ENCODE measurements at places on chromosomes 5 and 9. TPM values are rescaled to one million over a fixed set of nuclear protein-coding genes. Genes with fewer than 3 reads are reported as not detected.

DNA sequence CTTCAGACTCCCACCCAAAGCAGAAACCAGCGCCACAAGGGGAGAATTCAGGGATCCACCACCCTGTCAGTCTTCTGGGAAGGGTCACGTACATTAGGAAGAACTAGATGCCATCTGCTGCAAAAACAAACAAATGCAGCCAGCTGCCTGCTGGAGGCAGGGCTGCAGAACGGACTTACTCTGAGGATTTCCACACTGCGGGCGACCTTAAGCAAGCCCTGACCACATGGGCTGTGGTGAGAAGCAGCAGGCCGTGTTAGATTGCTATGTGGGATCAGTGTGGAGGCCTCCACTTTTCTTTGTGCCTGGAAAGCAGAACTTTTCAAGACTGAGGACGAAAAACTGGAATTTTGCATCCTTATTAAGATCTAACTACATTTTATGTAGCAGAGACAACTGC lies 13.4 kb upstream of the LTC4S start:
- DNase-seq, result no peak

MYMK gene
- not detected for polyA plus RNA-seq

DNA sequence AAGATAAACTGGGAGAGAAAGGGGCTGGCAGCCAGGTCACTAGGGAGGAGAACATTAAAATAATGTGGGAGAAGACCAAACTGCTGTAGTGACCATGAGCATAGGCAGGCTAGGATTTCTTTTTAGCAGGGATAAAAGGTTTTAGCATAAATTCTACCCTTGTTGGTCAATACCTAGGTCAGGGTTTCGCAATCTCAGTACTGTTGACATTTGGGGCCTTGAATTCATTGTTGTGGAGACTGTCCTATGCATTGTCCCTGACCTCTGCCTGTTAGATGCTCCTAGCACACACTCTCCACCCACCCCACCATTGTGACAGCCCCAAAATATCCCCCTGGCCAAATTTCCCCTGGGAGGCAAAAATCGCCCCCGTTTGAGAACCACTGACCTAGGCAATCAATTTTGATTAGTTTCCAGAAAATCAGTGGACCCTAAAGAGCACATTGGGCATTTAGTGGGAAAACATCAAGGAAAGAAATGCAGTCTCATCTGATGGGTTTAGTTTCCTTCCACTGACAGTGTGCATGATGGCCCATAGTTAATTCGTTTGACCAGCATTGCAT lies 181.4 kb downstream of the NTRK2 start:
- DNase-seq, result no peak

ZNF618 gene
- 5.4 TPM for polyA plus RNA-seq

DNA sequence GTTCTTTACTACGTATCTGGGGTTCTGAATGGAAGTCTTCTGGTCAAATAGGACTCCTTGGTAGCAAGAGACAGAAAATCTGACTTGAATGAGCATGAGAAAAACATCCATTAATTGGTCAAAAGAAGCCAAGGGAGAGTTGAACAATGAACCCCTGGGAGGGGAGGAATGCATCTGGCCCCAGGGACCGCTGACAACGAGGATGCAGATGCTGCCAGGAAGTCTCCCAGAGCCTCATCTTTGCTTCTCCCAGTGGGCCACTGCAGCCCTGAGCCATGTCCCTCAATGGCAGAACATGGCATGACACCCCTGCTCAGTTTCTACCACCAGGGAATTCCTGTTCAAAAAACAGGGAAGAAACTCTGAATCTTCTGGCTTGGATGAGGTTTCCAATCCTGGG lies 50.5 kb upstream of the ICE1 start:
- no peak for DNase-seq

DNA sequence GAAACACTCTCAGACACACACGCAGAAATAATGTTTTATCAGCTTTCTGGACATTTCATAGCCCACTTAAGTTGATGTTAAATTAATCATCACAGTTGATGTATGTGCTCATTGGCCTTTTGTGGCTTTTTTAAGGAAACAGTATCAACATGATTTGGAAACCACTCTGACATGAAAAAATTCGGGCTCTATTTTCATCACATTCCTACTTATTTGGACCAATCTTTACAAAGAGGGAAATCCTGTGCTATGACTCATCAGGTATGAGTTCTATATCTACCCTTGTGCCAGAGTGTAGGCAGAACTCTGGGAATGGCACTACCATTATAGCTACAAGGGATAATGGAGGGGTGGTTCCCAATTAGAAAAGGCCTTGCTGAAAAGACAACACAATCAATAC lies 388.4 kb upstream of the PTGER4 start:
- DNase-seq, result no peak

- no peak for DNase-seq
These were observed 49.1 kb upstream of the VPS13A start for GRCh38 chr9:77128125-77128789.

- DNase-seq, result no peak
These were observed 69.0 kb downstream of the ANKH start for GRCh38 chr5:14802541-14802940.

GRCh38 chr9:4207881-4208615 lies 91.8 kb downstream of the GLIS3 start:
- no peak for DNase-seq

DNA sequence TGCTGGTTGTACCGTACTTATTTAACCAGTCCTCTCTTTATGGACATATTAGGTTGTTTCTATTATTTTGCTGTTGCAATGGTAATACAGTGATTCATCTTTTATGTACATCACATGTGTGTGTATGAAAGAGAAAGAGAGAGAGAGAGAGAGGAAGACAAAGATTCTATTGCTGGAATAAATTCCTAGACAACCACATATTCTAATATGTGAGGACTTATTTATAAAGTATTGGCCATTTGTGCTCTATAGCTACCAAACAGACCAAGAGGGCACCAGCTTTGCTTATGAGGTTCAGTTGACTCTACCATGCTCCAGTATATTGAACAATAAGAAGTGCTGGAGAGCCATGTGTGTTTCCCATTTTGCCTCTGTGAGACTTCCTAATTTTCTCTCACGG lies 513.5 kb downstream of the DMAC1 start:
- DNase-seq, result no peak

DNA sequence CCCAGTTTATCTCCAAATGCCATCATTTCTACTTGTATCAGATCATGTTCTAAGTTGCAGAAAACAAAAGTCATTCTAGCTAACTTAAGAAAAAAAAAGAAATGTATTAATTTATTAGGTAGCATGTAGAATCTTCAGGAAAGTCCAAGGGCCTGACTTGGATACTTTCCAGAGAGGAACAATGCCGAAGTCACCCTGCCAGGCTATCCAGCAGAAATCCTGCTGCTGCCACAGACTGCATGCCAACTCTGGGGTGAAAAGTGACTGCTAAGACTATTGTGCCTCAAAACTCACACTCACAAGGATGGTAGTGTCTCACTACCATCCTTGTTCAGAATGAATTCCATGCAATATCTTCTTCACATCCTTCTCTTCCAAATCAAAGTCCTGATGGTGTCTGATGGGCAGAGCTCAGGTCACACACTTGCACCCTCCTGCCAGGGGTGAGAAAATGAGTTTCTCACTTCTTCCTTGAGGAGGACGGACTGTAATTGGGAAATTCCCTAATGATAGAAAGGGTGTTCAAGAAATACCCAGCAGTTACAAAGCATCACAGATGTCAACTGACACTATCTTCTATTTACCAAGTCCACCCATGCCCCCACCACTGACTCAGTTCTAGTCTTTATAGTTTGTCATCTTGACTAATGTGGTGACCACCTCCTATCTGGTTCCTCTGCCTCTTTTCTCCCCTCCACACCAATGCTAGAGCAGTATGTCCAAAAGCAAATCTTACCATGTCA lies 279.4 kb downstream of the CWC27 start:
- DNase-seq, result no peak

DNA sequence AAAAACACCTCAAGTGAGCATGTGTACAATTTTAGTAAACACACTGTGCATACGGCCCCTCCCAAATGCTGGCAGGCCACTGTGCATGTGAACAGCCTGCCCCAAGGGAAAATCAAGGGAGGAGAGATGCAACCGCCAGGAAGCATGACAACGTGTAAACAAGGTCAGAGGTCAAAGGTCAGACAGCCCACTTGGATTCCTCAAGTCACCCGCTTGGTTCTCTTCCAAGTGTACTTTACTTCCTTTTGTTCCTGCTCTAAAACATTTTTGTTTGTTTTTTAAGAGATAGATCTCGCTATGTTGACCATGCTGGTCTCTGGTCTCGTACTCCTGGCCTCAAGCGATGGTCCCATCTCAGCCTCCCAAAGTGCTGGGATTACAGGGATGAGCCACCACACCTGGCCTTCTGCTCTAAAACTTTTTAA lies 126.7 kb upstream of the SHB start:
- DNase-seq, result no peak

DNA sequence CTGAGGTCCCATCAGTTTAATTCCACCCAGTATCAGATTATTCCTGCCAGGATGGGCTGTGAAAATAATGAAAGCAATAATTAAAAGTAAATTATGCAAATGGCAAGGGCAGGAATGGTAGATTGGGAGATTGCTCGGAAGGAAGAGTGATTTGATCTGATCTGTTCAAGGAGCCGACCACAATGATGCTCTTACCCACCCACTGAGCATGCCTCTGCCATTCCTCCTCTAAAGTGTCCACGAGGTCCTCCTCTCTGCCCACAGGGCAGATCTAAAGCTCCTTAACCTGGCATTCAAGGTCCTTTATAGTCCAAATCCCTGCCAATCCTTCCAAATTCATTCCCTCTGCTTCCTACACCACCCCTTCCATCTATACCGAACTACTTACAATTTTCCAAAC lies 147.8 kb downstream of the TTLL11 start:
- no peak for DNase-seq

DNA sequence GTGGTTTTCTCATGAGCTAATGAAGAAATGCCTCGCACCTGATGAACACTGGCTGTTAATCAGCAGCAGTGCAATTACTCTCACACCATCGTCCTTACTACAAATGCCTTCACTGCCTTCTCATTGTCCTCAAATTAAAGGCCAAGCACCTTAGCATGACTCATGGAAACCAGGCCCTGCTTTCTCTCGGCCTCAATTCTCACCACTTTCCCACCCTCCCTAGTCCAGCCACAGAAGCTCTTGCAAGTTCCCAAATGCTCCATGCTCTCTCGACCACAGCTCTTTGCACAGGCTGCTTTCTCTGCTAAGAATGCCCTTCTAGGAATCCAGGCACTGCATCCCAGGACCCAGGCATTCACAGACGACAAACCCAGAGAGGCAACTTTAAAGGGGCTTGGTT lies 94.6 kb upstream of the KLF4 start:
- no peak for DNase-seq

- DNase-seq, result no peak
These were observed 80.0 kb upstream of the TNC start for GRCh38 chr9:115198001-115198400.

CNTRL gene
- 3.6 TPM for polyA plus RNA-seq

RAI14 gene
- polyA plus RNA-seq, result 116 TPM

- no peak for DNase-seq
These were observed 169.8 kb upstream of the FREM1 start for GRCh38 chr9:15079989-15080388.

- DNase-seq, result no peak
These were observed 95.1 kb upstream of the VCAN start for GRCh38 chr5:83376461-83376860.

DNA sequence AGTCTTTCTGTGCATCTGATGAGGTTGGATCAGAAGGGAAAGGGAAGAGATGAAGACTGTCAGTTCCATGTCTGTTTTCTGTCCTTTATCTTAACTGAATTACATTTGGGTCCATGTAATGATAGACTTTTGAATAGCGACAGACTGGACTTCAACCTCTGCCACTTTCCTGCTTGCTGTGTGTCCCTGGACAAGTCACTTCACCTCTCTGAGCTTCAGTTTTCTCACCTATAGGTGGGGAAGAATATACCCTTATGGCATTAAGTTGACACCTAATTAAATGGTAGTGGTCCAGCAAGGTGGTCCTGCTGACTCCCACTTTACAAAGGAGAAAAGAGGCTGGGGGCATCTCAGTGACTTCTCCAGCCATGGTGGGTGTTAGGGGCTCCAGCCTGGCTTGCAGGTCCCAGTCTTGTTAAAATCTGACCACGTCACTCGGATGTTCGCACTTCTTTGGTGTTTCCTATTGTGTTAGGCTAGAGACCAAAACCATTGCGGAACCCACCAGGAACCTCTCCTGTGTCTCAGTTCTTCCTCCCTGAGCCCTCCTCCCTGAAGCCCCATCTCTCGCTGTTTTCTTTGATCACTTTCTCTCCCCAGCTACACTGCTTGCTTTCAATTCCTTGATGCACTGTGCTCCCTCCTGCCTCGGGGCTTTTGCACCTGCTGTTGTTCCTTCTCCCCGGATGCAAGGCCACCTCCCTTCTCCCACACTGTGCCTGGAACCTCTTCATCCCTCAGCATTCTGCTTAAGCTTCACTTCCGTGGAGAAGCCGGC lies 256.5 kb downstream of the NSG2 start:
- no peak for DNase-seq

DNA sequence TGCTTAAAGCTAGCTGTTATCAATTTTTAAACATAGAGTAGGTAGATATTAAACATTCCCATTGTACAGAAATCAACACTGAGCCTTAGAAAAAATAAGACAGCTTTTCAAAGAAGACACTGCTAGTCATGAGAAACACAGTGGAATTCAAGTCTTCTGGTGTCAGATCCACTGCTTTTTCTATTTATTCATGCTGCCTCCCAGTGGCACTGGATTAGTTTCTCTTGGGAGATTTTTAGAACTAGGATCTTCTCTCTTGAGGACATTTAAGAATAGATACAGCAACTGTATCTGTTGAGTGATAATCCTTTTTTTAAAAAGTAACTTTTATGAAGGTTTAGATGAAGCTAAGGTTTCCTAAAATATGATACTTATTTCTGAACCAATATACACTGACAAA lies 1635.4 kb upstream of the C9orf72 start:
- DNase-seq, result no peak

NIM1K gene
- 1.3 TPM for polyA plus RNA-seq

GRCh38 chr5:143488381-143488780 lies 84.9 kb upstream of the NR3C1 start:
- no peak for DNase-seq

IRX2 gene
- polyA plus RNA-seq, result 2.7 TPM

DDX4 gene
- polyA plus RNA-seq, result not detected

Measured in BJ (cell line).